ENCODE measurements at places on chromosomes 13 and 19.
A peak's percentile ranks its signal among the peaks of the same experiment; 100 is the strongest.

DNA sequence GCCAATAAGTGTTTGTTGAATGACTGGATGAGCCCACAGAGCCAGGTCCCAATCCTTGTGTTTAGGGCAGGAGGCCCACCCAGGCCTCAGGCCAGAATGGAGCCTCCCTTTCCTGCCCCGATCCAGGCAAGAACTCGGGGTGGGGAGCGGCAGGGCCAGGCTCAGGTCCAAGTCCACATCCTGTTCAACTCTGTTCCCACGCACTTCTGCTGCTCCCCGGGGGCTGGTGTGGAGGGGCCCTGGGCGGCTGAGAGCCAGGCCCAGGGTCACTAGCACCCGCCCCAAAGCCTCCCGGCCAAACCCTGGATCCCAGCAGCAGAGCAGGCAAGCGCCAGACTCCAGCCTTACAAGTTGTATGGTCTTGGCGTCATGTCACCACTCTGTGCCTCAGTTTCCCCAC lies 8.0 kb downstream of the ANGPTL8 start:
- DNase-seq: no peak

DNA sequence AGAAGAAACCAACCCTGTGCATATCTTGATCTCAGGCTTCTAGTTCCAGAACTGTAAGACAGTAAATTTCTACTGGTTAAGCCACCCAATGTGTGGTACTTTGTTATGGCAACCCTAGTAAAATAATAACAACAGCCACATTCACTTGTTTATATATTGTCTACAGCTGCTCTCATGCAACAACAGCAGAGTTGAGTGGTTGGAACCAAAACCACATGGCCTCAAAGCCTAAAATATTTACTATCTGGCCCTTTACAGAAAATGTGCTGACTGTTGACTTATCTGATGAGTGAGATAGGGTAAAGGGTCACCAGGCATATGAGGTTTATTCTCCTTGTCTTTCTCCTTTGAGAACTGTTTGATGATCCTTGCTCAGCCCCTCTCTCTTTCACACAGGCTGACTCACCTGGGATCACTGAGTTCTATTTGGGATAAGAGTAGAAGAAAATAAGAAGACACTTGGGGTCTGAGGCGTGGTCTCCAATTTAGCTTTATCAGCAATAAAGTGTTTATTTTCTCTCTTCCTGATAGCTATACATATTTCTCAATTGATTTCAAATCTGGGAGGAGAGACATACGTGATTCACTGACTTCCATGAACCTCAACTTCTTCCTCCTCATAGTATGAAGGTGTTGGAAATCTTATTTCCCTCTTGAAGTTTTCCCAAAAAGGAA lies 227.5 kb upstream of the STARD13 start:
- DNase-seq: peak; percentile 42

- DNase-seq: peak; percentile 59
Measured at GRCh38 chr19:33171916-33172359, 22.2 kb upstream of the LRP3 start.

DNA sequence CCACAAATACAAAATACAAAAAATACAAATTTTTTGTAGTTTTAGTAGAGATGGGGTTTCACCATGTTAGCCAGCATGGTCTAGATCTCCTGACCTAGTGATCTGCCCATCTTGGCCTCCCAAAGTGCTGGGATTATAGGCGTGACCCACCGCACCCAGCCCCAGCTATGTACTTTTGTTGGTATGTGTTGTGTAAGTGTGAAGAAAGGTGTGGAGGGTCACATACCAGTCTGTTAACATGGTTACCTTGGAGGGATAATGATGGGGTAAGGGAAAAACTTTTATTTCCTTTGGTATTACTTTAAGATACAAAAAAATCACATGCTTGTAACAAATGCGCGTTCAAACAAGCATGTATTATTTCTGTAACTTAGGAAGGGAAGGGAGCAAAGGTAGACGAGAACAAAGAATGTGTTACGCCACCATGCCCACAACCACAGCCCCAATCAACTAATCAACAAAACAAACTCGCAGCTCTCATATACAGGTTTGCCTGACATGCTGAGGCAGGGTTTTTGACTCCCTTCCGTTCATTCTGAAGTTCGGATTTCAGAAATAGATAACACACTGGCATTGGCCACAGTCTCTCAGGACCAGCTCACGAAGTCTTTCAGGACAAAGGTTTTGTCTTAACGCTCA lies 13.5 kb upstream of the VWA8 start:
- no peak for DNase-seq

DNA sequence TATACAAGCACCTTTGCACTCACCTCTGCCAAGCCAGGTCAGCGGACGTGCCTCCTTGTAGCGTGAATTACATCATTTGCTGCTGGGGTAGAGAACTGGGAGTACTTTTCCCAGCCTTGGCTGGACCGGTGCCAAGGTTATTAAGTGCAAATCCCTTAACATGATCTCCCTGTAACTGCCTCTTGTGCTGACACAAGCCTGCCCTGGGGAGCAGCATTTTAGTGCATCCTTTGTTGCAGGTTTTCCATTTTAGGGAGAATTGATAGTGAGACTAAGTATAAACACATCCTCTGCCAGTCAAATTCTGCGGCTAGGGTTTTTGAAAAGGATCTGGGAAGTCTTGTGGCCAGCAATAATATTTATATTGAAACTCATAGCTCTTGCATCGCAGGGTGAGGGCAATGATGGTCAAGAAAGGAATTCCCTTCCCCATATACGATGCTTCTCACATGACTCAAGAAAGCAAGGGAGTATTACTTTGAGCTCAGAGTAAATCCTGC lies 32.7 kb upstream of the DCLK1 start:
- DNase-seq: no peak

DNA sequence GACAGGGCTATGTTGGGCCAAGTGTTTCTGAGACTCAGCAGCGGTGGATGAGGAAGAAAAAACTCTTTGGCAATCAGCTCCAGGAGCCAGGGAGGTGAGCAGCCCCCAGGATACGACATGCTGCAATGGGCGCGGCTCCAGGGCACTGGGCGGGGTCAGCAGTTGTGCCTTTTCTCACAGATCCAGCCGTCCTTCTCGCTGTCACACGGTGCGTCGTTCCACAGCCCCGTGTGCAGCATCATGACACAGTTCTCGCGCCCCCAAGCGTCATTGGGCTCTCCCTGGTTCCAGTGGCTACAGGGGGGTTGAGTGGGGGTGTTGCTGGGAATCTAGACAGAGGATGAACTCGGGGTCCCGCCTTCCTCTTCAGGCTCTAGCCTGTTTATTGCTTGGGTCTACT lies 2.7 kb downstream of the CLEC4G start:
- no peak for DNase-seq

- DNase-seq: no peak
Measured at GRCh38 chr13:47000165-47000564, 103.3 kb upstream of the HTR2A start.

- DNase-seq: peak; percentile 83
Measured at GRCh38 chr13:51643105-51643881, 59.0 kb downstream of the WDFY2 start.

DNA sequence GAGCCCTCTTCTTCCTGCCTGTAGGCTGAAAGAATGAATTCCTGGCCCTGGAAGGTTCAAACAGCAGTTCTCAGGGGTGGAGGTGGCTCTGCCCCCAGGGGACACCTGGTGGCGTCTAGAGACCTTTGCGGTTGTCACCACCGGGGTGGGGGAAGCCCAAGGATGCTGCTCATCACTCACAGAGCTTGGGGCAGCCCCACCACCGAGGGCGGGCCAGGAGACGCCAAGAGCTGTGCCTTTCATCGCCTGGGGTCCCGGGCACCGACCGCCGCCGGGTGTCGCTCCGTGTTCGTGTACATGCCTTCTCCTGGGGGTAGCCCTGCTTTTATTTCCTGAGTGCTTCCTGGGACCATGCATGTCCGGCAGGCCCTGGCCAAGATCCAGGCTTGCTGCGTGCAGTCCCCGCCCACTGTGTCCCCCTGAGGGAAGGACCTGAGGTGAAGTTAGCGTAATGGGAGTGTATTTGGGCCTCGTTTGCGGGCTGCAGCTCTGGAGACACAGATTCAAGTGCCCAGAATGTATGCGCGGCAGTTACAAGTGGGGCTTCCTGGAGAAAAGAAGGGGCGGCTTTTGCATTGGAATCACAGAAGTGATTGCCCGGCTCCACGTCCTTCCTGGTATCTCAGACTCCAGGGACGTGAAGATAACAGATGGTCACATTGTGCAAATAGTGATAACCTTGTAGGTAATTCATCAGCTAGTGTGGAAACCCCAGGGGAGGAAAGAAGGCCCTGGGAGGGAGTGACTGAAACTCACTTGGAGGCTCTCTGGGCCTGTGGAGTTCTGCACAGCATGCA lies 7.8 kb downstream of the DOT1L start:
- DNase-seq: no peak

GRCh38 chr13:64239372-64239771 lies 2823.7 kb upstream of the PCDH20 start:
- DNase-seq: peak; percentile 4

DNA sequence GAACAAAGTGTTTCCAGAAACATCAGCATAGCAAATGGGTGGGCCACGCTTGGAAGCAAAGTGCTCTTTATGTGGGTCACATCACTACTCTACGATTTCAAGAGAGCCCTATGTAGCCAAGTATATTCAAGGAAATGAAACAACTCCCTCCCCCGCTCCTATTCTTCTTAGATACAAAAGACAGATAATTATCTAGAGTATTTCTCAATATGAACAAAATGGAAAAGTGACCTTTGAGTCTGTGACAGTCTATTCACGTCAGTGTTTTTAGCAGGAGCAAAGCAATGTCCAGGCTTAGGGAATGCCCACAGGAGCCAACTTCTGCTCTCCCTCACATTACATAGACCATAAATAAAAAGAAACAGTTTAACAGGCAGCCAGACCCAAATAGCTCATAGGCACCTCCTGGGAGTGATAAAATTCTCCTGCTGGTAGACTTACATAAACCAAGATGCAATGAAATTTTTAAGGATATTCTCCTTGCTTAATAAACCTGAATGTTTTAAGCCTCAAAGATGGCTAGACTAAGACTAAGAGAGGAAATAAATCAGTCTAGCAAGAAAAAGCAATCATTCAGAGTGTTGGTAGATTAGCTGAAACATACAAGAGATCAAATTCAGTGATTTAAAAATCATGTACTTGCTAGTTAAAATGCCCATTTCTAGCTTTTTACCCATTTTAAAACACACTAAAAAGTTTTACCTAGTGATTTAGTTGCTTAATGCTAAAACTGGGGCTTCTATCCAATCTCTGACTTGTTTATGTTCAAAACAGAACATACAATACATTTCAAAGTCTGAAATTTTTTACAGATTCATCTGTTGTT lies 182.8 kb downstream of the RGCC start:
- no peak for DNase-seq

- no peak for DNase-seq
Measured at GRCh38 chr19:901216-902092, 8.2 kb downstream of the RNU6-9 start.

DNA sequence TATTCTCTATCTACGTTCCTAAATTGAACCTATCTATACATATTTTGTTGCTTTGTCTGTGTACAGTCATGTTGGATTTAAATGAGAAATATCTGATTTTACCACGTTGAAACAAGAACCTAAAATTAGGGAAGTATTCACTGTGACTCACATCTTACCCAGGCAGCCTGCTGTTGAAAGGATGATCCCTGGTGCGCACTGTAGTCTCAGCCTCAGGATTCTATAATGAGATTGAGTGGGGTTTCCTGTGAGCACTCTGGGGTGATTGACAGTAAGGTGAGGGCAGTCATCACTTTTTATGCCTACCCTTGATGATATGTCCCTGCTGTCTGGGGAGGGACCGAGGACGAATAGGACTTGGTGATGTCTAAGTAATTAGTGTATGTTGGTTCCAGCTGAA lies 35.4 kb downstream of the PCCA start:
- DNase-seq: no peak

Data from HFF-Myc (cell line).